Foreskin keratinocyte (primary cell): ENCODE measurements at places on chromosomes 5 and 9. TPM values are rescaled to one million over a fixed set of nuclear protein-coding genes. Genes with fewer than 3 reads are reported as not detected.

GRCh38 chr9:136541709-136542108 lies 4.1 kb downstream of the NOTCH1 start:
- DNase-seq: no peak

DNA sequence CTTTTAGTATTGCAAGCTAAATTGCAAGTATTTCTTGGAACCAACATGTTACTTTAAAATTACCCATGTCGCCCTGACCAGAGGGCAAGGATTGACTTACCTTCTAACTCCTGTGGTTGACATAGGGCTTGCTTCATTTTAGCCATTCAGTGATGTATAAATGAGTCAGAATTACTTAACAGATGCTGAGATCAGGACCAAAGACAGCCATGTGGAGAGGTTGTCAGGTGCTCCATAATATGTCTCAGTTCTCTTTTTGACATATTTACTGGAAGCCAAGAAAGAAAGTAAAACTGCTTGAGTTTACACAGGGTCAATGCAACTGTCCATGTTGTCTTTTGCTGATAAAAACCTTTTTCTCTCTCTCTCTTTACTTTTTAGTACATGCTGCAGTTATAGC lies 33.2 kb downstream of the F2RL2 start:
- no peak for DNase-seq

GRCh38 chr9:35552837-35553236 lies 52.2 kb upstream of the TESK1 start:
- no peak for DNase-seq

Gene CTXN3
- polyA plus RNA-seq: not detected in 2 replicates

GRCh38 chr9:111904891-111905291 lies 8.3 kb downstream of the UGCG start:
- DNase-seq: no peak
